ENCODE measurements at places on chromosomes 11 and 22.

DNA sequence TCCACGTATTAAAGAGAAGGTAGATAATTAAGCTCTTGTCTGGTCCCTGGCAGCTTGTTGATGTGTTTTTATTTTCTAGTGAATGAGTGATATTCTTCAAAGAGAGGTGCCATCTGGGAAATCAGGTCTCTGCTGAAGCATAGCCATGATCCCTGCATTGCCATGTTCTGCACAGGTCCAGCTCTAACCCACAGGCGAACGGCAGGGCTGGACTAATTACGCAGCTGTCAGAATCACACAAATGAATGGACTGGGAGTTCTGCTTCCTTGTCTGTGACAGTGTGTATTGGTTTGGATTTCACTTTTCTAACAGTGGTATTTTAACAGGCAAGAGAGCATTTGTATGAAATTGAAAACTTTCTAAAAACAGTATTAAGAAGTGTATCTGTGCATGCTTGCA, 235.6 kb downstream of the FAT3 start:
- DNase-seq: no peak

GRCh38 chr11:16784666-16785065, 46.2 kb downstream of the C11orf58 start:
- DNase-seq: no peak

- no peak for DNase-seq
These were observed 69.9 kb downstream of the JRKL start for GRCh38 chr11:96459751-96460150.

GRCh38 chr11:64376071-64376470, 17.1 kb downstream of the RPS6KA4 start:
- no peak for DNase-seq

DNA sequence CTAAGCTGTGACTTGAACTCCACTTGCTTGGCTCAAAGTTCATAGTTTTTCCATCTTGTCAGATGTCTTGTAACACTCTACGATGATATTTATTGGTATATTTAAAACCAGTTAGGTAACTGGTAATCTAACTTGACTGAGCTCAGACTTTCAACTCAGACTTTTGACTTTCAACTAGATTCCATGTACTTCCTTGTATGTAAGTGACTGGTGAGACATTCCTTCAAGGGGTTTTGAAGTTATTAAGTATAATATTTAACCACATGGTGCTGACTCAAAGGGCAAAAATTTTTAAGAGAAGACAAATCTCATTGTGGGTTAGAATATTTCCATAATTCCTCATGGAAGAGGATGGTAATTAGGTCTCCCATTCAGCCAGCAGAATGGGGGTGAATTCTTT, 631.3 kb upstream of the ANO5 start:
- no peak for DNase-seq

GRCh38 chr11:2931771-2932738, 2.8 kb upstream of the PHLDA2 start:
- no peak for DNase-seq

DNA sequence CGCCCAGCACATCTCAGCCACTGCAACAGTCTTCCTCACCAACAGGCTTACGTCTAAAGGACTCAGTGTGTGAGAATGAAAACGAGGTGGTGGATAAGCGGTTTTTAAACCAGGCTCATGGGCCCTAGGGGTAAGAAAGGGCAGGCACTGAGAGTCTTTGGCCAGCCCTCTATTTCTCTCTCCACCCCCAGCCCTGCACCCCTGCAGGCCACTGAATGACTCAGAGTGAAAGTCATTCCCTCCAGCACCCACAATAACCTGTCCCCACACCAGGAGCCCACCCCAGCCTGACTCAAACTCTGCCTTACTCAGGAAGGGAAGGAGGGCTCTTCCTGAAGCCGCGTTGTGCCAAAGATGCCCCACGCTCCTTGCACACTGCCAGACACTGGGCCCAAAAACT, 72.0 kb downstream of the LARGE1 start:
- no peak for DNase-seq

- DNase-seq: no peak
These were observed 46.0 kb downstream of the LRP5 start for GRCh38 chr11:68358416-68358815.

- DNase-seq: no peak
These were observed 1.6 kb downstream of the C11orf87 start for GRCh38 chr11:109423466-109424190.

All from activated naive CD4-positive, alpha-beta T cell treated with Interleukin-2 at 50 U/mL for 16 hours (primary cell).